Karpas-422 (cell line): ENCODE measurements at places on chromosomes 12 and 14. TPM values are rescaled to one million over a fixed set of nuclear protein-coding genes. Genes with fewer than 3 reads are reported as not detected.

Gene CCDC197
- total RNA-seq: not detected in 2 replicates

Gene PTPRB
- 0.07 TPM in 1 of 2 replicates, not detected in the other for total RNA-seq

Gene SOCS2
- not detected in 2 replicates for total RNA-seq

Gene CCT2
- 205 and 311 TPM in 2 replicates for total RNA-seq

Gene GNB3
- total RNA-seq: 14.9 and 27.0 TPM in 2 replicates

Gene SLC48A1
- 21.5 and 21.9 TPM in 2 replicates for total RNA-seq

Gene MGP
- not detected in 2 replicates for total RNA-seq

Gene TAS2R20
- total RNA-seq: 4.0 and 18.2 TPM in 2 replicates

Gene KRT72
- total RNA-seq: not detected in 2 replicates

Gene SLC39A5
- 0.61 TPM in 1 of 2 replicates, not detected in the other for total RNA-seq

Gene CCDC85C
- 18.3 and 25.6 TPM in 2 replicates for total RNA-seq

Gene CTSG
- not detected in 2 replicates for total RNA-seq

Gene SYT1
- total RNA-seq: not detected in 2 replicates

Gene SIX4
- total RNA-seq: 53.8 and 61.6 TPM in 2 replicates

Gene CCDC177
- total RNA-seq: not detected in 2 replicates

Gene GRIP1
- 0.07 and 4.5 TPM in 2 replicates for total RNA-seq

Gene LIN7A
- total RNA-seq: 0.04 and 0.15 TPM in 2 replicates

Gene LMO3
- not detected in 2 replicates for total RNA-seq

Gene SERPINA4
- total RNA-seq: not detected in 2 replicates

Gene KLRG1
- total RNA-seq: 9.1 and 34.7 TPM in 2 replicates

Gene FAM90A1
- not detected in 2 replicates for total RNA-seq

Gene SLC25A47
- not detected in 2 replicates for total RNA-seq

Gene E2F7
- total RNA-seq: 0.83 and 2.0 TPM in 2 replicates

Gene OTUB2
- total RNA-seq: not detected in 2 replicates

Gene GXYLT1
- total RNA-seq: 17.1 and 25.9 TPM in 2 replicates

Gene ZBTB25
- total RNA-seq: 19.6 and 26.3 TPM in 2 replicates

Gene CLEC9A
- not detected in 2 replicates for total RNA-seq

Gene LPAR5
- 10.3 and 14.6 TPM in 2 replicates for total RNA-seq

Gene SERPINA9
- 164 and 182 TPM in 2 replicates for total RNA-seq

Gene ADIPOR2
- 26.6 and 34.7 TPM in 2 replicates for total RNA-seq

Gene TAS2R46
- total RNA-seq: 0.83 and 6.3 TPM in 2 replicates

Gene TSPAN8
- total RNA-seq: not detected in 2 replicates

Gene INTS13
- total RNA-seq: 56.7 and 76.3 TPM in 2 replicates

Gene NTF3
- not detected in 2 replicates for total RNA-seq

Gene ADGRD1
- not detected in 2 replicates for total RNA-seq

Gene HAL
- total RNA-seq: 0.07 and 0.69 TPM in 2 replicates

Gene FOS
- total RNA-seq: 3.8 and 5.5 TPM in 2 replicates

Gene FOXN4
- total RNA-seq: not detected in 2 replicates

Gene VDR
- total RNA-seq: not detected in 2 replicates

Gene NEUROD4
- total RNA-seq: not detected in 2 replicates

Gene RNASE13
- total RNA-seq: not detected in 2 replicates

Gene WSCD2
- total RNA-seq: not detected in 2 replicates

Gene OR6C2
- total RNA-seq: not detected in 2 replicates

Gene TCL1B
- 0.37 TPM in 1 of 2 replicates, not detected in the other for total RNA-seq

Gene NPFF
- 1.0 TPM in 1 of 2 replicates, not detected in the other for total RNA-seq
